ENCODE measurements at places on chromosomes 12 and 14.
A peak's percentile ranks its signal among the peaks of the same experiment; 100 is the strongest.

DNA sequence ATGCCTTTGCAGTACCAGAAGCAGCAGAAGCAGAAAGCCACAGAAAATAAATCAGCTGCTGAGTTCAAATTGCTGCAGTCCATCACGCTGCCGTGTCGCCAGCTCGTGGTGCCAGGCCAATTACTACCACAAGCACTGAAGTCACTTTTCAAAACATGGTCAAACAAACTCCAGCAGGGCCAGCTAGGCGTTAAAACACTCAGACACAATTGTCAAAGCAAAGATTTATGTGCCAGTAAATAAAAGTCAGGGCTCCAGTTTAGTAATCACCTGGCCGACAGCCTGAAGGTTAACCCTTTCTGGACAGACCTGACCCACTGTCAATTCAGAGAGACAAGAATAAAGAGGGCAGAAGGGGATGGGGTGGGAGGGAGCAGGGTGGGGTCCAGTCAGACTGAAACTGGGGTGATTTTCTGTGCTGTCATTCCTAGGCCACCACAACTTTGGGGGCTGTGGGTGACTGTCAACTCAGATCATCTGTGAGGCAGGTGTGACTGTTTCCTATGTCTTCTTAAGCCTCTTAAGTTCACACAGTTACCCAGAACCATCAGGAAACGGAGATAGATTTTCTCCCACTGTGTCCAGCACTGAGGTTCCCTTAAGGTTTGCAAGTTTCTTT is 109.8 kb upstream of the FUT8 start:
- peak; percentile 18 for DNase-seq

DNA sequence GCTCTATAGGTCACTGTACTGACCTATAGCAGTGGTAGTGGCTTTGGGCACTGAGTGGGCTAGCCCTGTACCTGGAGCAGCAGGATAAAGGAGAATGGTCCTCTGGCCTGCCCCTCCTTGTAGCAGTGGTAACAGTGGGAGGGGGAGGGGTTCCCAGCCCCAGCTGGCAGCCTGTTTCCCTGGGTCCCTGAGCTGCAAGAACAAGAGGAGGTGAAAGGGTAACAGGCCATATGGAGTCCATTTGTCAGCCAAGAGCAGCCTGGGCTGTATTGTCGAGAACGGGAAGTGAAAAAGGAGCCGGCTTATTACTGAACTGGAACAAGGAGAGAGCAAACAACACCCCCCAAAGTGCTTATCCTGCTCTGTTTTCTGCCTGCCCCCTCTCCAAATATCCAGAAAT is 73.8 kb upstream of the SRSF5 start:
- DNase-seq = peak; percentile 78

- DNase-seq = no peak
Observed at GRCh38 chr12:20426191-20426590, 57.9 kb downstream of the PDE3A start.

DNA sequence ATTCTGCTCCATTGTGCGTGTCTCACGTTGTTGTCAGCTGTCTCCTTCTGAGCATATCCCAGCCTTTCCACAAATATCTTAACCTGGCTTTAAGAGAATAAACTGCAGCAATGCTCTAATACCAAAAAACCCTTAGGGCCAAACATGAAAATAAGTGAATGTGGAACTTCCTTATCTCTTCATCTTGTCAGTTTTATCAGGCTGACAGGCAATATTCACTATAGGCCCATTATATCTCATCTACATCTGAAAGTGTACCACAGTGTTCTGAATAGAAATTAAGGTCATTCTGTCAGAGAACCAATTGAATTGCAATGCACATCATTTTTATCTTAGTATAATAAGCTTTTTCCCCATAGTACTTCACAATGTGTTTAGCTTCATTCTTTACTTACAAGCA is 933.1 kb upstream of the FBXO33 start:
- no peak for DNase-seq

DNA sequence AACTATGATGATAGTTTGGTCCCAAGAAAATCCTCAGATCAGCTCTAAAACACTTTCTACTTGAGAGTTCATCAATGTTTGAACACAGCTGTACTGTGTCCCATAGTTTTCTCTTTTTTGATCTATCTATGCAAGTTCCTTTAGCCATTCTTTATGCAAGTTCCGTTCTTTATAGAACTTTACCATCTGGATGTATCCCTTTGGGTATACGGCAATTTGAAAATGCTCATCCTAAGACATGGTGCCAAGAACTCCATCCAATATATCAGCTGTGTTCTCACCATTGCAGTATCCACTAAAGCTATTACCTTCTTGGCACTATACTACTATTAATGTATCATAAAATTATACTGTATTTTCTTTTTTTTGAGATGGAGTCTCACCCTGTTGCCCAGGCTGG is 276.9 kb downstream of the NOVA1 start:
- DNase-seq = no peak

DNA sequence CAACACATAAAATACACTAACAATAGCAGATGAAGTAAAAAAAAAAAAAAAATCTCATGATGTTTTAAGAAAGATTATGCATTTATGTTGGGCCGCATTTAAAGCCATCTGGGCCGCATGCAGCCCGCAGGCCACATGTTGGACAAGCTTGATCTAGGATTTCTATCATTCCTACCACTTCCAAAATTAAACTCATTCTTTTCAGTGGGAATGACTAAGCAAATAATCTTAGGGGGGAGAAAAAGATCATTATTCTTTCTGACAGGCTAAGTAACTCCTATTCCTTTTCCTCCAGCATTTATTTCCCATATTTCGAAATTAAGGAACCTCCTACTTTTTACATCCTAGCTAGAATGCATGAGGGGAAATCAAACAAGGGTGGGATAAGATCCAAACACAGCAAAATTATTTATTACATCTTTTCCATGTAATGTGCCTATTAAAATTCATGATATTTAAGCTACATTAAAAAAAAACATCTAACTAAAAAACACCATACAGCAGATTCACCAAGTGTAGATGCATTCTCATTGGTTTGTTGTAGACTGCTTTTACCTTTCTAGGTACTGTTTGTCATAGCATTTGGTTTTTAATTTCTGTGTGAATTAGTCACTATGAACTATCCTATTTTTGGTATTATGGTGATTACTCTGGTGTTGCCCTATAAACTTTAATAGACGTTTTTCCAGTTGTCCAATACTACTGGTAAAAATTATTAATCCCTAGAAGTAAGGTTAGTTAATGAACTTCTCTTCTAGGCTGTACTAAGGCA is 76.1 kb downstream of the RASSF8 start:
- DNase-seq = no peak

DNA sequence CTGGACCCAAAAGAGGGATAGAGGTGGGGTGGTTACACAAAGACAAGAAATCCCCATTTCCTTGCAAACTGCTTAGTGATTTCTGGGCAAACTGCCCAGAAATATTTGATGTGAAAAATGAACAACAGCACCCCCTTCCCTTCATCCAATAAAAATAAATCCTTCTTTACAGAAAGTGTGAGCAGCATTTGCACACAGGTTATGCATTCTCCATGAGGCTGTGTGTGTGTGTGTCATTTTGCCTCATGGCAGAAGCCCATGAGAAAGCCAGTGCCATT is 17.2 kb upstream of the NRXN3 start:
- peak; percentile 25 for DNase-seq

DNA sequence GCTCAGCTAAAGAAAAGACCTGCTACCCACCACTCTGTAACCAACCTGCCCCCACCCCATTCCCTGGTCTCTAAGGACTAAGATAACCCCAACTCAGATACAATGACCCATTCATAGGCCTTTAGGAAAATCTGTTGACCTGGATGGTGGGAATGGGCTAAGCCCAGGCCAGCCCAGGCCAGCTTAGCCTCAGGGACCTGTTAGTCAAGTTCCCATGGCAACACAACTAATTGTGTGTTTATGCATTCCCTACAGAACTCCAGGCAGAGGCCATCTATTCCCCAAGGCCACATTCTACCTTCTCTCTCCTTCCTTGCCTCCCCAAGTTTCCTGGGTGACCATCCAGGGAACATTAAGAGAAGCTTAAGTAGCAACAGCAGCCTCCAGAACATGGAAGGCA is 16.1 kb upstream of the KRT8 start:
- no peak for DNase-seq

- DNase-seq = no peak
Observed at GRCh38 chr14:80930095-80930494, 11.4 kb downstream of the CEP128 start.

DNA sequence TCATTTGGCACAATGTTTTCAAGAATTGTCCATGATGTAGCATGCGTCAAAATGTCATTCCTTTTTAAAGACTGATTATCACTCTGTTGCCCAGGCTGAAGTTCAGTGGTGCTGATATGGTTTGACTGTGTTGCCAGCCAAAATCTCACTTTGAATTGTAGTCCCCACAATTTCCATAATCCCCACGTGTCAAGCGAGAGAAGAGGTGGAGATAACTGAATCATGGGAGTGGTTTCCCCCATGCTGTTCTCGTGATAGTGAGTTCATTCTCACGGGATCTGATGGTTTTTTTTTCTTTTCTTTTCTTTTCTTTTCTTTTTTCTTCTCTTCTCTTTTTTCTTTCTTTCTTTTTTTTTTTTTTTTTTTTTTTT is 21.8 kb upstream of the LRRK2 start:
- no peak for DNase-seq

DNA sequence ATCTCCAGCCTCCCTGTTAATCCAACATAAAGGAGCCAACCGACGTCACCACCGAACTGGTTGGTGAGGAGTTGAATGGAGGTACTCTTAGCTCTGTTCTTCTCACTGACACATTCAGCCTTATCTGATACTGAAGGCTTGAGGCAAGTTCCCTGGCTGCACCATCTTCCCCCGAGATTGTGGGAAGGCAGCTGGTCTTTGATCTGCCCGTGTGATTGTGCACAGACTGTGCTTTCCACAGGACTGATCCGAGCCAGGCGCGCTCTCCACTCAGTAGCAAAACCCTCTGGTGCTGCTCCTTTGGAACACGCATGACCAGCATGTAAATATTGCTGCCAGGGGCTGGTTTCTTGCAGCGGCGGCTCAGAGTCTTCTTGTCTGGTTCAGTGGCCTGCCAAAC is 30.1 kb upstream of the DLK1 start:
- DNase-seq = no peak

GRCh38 chr14:100384819-100385813 is 62.0 kb downstream of the SLC25A47 start:
- DNase-seq = no peak

DNA sequence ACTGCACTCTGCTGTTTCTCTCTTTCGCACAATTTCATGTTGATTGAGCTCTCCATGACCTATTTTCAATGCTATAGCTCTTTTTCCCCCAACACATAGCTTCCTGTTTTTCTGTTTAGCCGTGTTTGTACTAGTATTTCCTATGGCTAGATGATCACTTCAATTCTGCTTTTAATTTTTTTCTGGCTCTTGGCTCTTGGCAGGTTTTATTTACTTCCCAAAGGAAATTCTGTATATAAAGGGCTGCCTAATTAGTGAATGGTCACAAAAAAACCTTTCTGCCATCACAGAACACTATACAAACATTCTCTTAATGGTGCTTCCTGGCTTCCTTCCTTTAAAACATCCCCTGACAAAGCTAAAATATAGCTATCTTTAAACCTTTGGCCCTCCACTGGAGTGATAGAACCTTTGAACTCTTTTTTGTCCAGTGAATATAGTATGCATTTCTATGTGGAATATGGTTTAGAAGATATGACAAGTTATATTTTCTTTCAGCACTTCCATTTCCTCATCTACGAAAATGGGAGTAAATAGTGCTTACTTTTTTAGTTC is 88.2 kb downstream of the RASSF9 start:
- peak; percentile 54 for DNase-seq

- DNase-seq = no peak
Observed at GRCh38 chr12:104257913-104258472, 42.4 kb downstream of the TXNRD1 start.

- no peak for DNase-seq
Observed at GRCh38 chr12:5969156-5969973, 24.3 kb upstream of the ANO2 start.

DNA sequence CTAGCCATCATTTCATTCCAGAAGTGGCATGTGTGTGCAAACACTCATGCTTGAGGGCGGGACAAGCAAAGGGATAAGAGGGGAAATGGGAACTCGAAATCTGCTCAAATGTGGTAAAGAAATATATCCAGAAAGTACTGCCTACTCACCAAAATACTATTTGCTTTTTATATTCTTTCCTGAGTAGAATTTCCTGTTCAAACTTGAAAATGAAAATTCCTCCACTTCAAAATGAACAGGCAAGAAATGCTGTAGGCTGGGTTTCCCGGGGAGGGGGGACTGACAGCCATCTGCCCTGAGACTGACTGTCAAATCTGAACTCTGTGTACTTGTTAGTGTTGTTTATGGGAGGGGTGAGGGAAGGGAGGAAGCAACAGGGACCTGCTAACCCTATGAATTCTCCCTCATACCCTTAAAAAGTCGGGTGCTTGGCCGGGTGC is 34.6 kb downstream of the NTF3 start:
- no peak for DNase-seq

- DNase-seq = peak; percentile 70
Observed at GRCh38 chr12:48004053-48004941, at the start of gene COL2A1. Gene COL2A1 (minus strand): TSS chr12:48004476. CDS start chr12:48004321, 155 bp downstream.

DNA sequence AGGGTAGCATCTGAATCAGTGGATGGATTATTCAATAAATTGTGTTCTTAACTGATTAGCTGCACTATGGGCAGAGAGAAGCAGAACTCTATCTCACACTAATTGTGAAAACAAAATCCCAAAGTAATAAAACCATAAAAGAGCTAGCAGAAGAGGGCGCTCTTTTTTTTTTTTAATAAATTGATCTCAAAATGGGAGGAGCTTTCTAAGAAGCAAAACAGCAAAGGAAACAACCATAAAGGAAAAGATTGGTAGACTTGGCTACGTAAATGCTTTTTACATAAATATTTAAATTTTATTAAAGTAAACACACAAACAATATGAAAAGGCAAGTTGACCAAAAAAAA is 1.5 kb upstream of the TM7SF3 start:
- DNase-seq = no peak

DNA sequence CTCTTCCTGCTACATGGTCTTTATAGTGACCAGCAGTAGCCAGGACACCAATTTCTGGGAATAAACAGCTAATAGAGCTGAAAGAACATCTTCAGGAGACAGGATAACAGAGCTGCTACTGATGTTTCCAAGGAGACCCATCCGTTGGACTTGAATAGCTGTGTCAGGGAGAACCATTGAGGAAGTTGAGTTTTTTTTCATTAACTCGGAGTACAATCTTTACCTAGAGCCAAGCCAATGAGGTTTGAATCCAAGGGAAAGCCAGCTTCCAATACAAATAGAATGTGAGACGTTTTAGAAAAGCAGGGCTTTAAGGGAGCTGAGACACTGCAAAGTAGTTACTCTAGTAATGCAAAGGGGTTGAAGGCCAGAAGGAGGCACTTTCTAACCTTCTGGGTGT is 136.1 kb upstream of the FRMD6 start:
- DNase-seq = no peak

GRCh38 chr14:102472791-102473150 is 36.8 kb downstream of the ANKRD9 start:
- DNase-seq = no peak

Measured in NCI-H1092 (cell line).